ENCODE measurements at places on chromosomes 7 and 10.

- H3K27ac ChIP-seq, result no peak overlapping the region
- H3K4me3 ChIP-seq, result no peak overlapping the region
Observed at GRCh38 chr10:95794195-95794594, 38.2 kb downstream of the ENTPD1 start.

DNA sequence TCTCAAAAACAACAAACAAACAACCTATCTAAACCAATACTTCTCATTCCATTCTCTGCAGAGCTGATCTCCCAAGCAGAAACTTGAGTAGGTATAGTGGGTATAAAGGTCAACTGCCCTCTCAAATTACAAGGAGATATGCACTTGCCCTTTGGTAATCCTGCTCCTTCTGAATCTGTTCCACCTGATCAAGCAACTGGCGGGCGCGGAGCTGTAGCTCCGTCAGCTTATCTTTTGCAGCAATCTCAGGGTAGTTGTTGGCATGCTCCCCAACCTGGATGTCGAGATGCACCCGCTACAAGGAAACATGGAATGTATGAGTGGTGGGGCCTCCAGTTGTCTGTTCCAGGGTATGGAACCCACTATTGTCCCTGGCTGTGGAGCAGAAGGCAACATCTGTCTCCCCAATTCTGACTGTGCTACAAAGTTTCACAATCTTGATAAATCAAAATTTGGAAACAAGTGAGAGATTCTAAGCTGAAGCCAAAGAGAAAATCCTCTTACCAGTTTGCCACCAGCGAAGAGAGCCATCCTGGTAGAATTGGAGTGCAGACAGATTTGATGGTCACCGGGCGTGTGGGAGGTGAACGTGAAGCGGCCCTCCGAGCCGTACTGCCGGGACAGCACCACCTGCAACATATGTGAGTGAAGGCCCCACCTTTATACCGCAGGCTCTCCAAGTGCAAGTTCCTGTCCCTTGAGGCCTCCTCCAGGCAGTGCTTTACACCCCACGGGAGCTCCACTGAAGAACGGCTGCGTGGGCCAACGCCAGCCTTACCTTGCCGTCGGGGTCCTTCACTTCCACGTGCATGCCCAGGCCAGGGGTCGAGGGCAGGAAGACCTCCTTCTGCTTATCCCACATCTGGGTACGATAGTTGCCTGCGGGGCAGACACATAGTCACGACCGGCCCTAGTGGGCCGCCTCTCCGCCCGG is 819 bp downstream of the TMED4 start:
- DNase-seq, result peak; percentile 36
- peaks cover 55% of the 10 kb centered on the region for H3K36me3 ChIP-seq
- H3K4me3 ChIP-seq, result peak overlapping the region; percentile 82
- peak overlapping the region; percentile 94 for H3K27ac ChIP-seq

- no peak for DNase-seq
- no peak overlapping the region for H3K4me3 ChIP-seq
- H3K27me3 ChIP-seq, result no peaks in the 10 kb centered on the region
- peaks cover 20% of the 10 kb centered on the region for H3K4me1 ChIP-seq
Observed at GRCh38 chr7:137944168-137944567, 57.7 kb downstream of the CREB3L2 start.

DNA sequence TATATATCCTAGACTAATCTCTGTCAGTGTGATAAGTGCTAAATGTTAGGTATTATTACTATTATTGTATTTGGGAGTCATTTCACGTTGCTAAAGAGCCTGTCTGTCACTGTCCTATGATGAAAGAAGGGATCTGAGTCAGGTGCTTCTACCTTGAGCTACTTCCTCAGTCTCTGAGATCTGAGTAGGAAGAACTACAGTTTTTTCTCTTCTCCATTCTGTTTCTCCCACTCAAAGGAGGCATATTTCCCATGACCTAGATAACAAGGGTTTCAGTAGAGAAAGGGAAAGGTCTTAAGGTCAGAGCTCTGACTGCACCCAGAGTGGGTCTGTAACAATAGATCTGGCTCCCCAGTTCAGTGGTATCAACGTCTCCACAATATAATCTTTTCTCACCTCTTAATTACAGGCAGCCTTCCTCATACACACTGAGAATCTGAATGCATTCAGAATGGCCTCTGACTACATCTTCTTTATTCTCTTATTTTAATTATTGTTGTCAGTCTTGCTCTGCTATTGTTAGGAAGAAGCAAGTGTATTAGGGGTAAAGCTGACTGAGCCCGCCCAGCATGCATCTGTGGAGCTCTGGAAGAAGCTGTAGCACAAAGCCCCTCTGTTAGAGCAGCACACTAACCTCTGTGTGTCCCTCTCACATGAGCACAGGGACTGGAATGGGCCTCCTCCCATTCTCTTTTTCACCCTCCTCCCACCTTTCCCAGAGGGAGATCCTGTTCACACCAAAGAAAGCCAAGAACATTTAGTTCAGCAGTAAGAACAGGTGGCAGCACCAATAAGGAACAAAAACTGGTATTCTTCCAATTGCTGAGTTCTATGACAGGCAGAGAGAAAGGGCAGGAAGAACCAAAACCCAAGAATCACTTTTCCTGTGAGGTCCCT is 38.1 kb downstream of the USP54 start:
- H3K27me3 ChIP-seq, result no peaks in the 10 kb centered on the region
- no peaks in the 10 kb centered on the region for H3K4me1 ChIP-seq
- no peaks in the 10 kb centered on the region for H3K36me3 ChIP-seq
- no peak overlapping the region for H3K4me3 ChIP-seq

- no peaks in the 10 kb centered on the region for H3K36me3 ChIP-seq
- no peaks in the 10 kb centered on the region for H3K4me1 ChIP-seq
- no peak overlapping the region for H3K27ac ChIP-seq
- no peak overlapping the region for H3K4me3 ChIP-seq
Observed at GRCh38 chr10:117455346-117455745, 80.1 kb upstream of the PDZD8 start.

- no peaks in the 10 kb centered on the region for H3K4me1 ChIP-seq
- no peak overlapping the region for H3K27ac ChIP-seq
- no peak overlapping the region for H3K4me3 ChIP-seq
Observed at GRCh38 chr7:7536396-7537019, 835 bp upstream of the COL28A1 start.

DNA sequence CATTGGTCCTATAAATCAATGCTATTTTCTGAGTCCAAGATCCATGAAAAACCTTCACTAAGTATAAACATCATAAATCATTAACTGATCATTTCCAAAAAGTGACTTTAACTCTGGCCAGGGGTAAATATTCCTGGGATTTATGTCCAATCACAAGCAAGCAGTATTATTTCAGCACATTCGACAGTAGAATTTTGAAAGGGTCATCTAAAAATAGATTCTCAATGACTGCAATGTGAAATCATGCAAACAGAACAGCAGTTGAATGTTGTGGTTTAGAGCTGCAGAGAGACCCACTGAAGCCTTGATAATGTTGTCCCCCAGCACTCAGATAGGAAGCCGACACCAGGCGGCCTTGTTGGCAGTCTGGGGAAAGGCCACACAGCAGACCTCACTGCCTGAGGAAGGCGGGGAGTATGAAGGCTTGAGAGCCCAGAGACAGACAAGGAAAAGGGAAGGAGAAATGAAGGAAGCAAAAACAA is 38.1 kb downstream of the FAM107B start:
- no peak overlapping the region for H3K4me3 ChIP-seq
- H3K36me3 ChIP-seq, result no peaks in the 10 kb centered on the region
- H3K27ac ChIP-seq, result peak overlapping the region; percentile 45
- H3K27me3 ChIP-seq, result no peaks in the 10 kb centered on the region
- H3K4me1 ChIP-seq, result no peaks in the 10 kb centered on the region
- no peak for DNase-seq

DNA sequence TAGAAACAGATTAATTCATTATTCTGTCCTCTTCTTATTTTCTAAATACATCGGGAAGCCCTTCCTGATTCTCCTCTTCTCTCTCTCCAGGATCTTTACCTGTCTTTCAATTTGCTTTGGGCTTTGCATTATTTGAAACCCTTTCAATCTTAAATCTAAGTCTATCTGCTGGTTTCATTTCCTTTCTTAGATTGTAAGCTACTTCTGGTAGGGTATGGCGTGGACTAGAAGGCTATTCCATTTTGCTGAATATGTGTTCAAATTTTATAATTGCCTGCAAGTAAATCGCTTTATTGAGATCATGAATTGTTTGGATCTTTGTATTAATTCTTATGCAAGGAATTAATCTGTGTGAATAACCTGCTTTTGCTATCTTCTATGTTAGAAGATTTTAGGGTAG is 11.1 kb downstream of the STAM start:
- H3K4me3 ChIP-seq, result no peak overlapping the region
- peaks cover 31% of the 10 kb centered on the region for H3K4me1 ChIP-seq
- H3K27me3 ChIP-seq, result no peaks in the 10 kb centered on the region
- H3K36me3 ChIP-seq, result peaks cover 4% of the 10 kb centered on the region
- no peak overlapping the region for H3K27ac ChIP-seq

DNA sequence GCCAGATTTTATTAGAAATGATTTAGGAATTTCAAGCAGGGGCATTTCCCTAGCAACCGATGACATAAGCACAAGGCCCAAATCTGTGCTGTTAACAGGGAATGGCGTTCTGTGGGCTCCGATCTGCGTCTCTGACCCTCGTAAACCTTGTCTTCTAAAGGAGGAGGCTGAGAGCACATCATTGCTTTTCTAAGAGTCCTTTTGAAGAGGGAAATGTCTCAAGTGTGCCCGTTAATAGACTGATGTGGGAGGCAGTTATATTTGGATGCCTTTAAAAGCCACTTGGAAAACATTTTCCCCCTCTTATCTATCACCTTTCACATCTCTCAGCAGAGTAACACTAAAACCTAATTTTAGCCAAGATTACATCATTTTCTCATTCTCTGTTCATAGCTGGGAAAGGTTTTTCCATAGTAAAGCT is 424.1 kb upstream of the GALNT17 start:
- H3K27ac ChIP-seq, result peak overlapping the region; percentile 33
- H3K4me3 ChIP-seq, result peak overlapping the region; percentile 54
- DNase-seq, result no peak
- H3K27me3 ChIP-seq, result no peaks in the 10 kb centered on the region
- H3K36me3 ChIP-seq, result peaks cover 26% of the 10 kb centered on the region
- H3K4me1 ChIP-seq, result peaks cover 67% of the 10 kb centered on the region

DNA sequence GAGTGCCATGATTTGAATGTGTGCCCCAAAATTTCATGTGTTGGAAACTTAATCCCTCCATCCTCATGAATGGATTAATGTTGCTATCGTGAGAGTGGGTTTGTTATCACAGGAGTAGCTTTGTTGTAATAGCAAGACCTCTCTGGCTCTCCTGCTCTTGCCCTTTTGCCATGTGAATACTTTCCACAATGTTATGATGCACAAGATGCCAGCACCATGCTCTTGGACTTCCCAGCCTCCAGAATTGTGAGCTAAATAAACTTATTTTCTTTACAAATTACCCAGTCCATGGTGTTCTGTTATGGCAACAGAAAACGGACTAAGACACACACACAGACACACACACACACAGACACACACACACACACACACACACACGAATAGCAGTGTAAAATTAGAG is 51.3 kb upstream of the TM9SF3 start:
- H3K27me3 ChIP-seq, result no peaks in the 10 kb centered on the region
- H3K27ac ChIP-seq, result peak overlapping the region; percentile 78
- H3K4me1 ChIP-seq, result peaks cover 2% of the 10 kb centered on the region
- no peak overlapping the region for H3K4me3 ChIP-seq
- DNase-seq, result no peak

GRCh38 chr10:22016046-22016705 is 12.6 kb upstream of the DNAJC1 start:
- no peaks in the 10 kb centered on the region for H3K4me1 ChIP-seq
- no peak for DNase-seq
- H3K4me3 ChIP-seq, result no peak overlapping the region
- H3K27ac ChIP-seq, result no peak overlapping the region
- peaks cover 10% of the 10 kb centered on the region for H3K27me3 ChIP-seq

- H3K4me1 ChIP-seq, result peaks cover 22% of the 10 kb centered on the region
- H3K4me3 ChIP-seq, result peak overlapping the region; percentile 93
- H3K27me3 ChIP-seq, result no peaks in the 10 kb centered on the region
Observed at GRCh38 chr7:128738570-128739047, 550 bp upstream of the CALU start.

GRCh38 chr10:12875100-12875499 is 126.4 kb downstream of the CCDC3 start:
- H3K4me1 ChIP-seq, result no peaks in the 10 kb centered on the region
- H3K36me3 ChIP-seq, result no peaks in the 10 kb centered on the region
- H3K27ac ChIP-seq, result no peak overlapping the region
- H3K4me3 ChIP-seq, result no peak overlapping the region
- no peak for DNase-seq
- peaks cover 62% of the 10 kb centered on the region for H3K27me3 ChIP-seq

DNA sequence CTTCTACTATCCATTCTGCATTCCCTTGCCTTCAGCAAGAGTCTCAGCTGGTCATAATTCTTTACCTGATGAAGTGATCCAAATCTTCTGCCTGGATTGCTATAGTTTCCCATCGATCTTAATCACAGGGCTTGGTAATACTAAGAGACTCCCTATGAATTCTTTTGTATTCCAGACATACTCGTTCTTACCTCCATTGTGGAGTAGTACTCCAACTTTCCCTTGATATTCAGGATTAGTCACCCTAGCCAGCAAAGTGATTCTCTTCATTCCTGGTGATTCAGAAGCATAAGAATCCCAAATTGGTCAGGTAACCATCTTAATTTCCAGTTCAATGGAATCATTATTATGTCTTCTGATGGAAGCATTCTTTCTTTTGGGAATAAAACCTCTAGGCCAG is 96.7 kb downstream of the TWIST1 start:
- no peak overlapping the region for H3K27ac ChIP-seq
- no peaks in the 10 kb centered on the region for H3K4me1 ChIP-seq
- H3K36me3 ChIP-seq, result no peaks in the 10 kb centered on the region
- DNase-seq, result no peak
- H3K27me3 ChIP-seq, result no peaks in the 10 kb centered on the region
- H3K4me3 ChIP-seq, result no peak overlapping the region

GRCh38 chr10:29993319-29993915 is 66.0 kb downstream of the JCAD start:
- no peak for DNase-seq
- peaks cover 50% of the 10 kb centered on the region for H3K27me3 ChIP-seq
- H3K4me3 ChIP-seq, result no peak overlapping the region
- no peak overlapping the region for H3K27ac ChIP-seq
- H3K36me3 ChIP-seq, result no peaks in the 10 kb centered on the region

DNA sequence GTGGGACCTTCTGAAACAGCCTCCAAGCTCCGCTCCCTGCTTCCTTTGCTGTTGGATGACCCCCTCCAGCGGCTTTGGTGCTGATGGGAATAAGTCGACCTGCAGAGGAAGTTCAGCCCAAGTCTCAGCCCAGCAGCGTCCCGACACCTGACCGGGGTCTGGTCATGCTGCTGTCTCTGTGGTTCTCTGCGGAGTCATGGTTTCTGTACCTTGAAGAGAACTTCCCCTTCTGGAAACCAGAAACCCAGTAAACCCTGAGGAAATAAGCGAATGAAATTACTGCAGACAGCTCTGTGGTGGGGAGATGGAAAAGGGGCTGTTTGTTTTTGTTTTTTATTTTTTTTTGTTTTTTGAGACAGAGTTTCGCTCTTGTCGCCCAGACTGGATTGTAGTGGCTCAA is 18.3 kb upstream of the ZNF12 start:
- no peaks in the 10 kb centered on the region for H3K36me3 ChIP-seq
- peaks cover 5% of the 10 kb centered on the region for H3K4me1 ChIP-seq
- DNase-seq, result no peak
- no peak overlapping the region for H3K27ac ChIP-seq

Data from effector memory CD8-positive, alpha-beta T cell (primary cell).